ENCODE measurements at places on chromosomes 5 and 9.

GRCh38 chr5:103667068-103667467, 104.5 kb upstream of the NUDT12 start:
- peak; percentile 24 for DNase-seq

- DNase-seq: no peak
Measured at GRCh38 chr5:113224605-113225065, 210.2 kb downstream of the TSSK1B start.

GRCh38 chr9:19009391-19009965, 23.5 kb downstream of the SAXO1 start:
- no peak for DNase-seq

DNA sequence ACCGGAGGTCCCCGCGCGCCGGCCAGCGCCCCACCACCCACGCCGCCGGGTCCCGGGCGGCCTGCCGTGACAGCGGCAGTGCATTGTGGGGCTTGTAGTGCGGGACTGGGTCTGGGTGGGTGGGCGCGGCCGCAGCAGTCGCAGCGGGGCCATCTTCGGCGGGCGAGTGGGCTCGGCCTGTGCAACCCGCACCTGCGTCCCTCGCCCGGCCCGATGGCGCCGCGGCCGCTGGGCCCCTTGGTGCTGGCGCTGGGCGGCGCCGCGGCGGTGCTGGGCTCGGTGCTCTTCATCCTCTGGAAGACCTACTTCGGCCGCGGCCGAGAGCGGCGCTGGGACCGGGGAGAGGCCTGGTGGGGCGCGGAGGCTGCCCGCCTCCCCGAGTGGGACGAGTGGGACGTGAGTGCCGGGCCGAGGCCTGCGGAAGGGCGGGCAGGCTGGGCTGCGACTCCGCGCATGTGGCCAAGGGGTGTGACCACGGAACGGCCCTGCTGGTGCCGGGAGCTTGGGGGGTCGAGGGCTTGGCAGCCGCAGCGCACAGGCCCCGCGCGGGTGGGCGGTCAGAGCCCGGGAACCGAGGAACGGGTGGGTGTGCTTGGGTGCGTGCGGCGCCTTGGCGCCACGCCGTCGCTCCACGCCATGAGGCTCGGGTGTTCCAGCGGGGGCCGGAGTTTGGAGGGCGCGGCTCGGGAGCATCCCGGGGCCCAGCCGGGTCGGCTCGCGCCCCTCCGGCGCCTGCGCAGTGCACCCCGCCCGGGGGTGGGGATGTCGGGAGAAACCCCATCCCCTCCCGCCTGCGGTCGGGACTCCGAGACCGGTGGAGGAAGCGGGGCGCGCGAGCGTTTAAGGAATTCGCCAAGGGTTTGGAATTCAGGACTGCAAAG, at the start of gene ARL10:
Gene ARL10, plus strand, starts transcription at position 137 of the 881 bp plus-strand sequence. Its CDS starts 77 bp downstream, at position 214.
- DNase-seq: peak; percentile 24

- no peak for DNase-seq
Measured at GRCh38 chr5:156698323-156698722, 151.8 kb upstream of the PPP1R2B start.

GRCh38 chr9:133142684-133143622, 20.8 kb downstream of the GBGT1 start:
- no peak for DNase-seq

GRCh38 chr9:19769213-19769612, 19.6 kb downstream of the SLC24A2 start:
- DNase-seq: no peak

DNA sequence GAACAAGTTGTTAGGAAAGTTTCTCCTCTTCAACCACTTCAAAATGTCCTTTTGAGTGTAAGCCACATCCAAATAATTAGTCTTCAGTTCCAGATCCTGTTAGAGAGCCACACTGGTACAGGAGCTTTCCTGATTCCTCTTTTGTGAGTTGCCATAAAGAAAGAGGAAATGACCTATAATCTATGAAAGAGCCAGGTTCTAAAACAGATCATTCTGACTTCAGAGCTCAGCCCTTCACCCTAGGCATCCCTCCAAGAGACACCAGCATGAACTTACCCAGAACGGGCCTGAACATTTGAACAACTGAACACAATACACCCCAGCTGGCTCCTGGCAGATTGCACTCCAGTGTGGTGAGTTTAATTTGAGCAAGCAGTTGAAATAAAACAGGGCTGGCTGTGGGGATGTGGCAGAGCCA, 25.7 kb downstream of the SLC1A1 start:
- no peak for DNase-seq

GRCh38 chr9:33170464-33171415, 3.6 kb upstream of the B4GALT1 start:
- no peak for DNase-seq

DNA sequence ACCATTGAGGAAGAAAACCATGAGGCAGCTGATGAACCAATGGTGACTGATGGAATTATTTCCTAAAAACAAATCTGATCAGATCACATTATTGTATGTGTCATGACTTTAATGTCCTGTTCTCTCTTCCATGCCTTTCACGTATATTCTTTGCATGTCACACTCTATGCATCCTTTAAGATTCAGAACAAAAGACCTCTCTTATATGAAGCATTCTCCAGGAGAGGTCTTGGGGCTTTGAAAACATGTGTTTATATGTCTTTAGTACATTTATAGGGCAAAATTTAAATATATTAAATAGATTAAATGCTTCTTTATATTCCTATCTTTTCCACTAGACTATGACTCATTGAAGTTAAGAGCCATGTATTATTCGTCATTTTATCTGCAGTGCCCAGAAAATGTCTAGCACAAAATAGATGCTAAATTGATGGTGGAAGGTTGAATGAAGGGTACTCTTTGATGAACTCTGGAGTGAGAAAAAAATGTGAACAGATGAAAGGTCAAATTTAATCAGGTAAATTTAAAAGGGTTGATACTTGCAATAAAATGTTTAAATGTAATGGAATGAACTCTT, 196.3 kb downstream of the PSAT1 start:
- DNase-seq: no peak

Measured in skeletal muscle cell (primary cell).